ENCODE measurements at places on chromosomes 12 and 14.

GRCh38 chr14:89040080-89040459, 215.6 kb downstream of the TTC8 start:
- no peak for DNase-seq

- DNase-seq = no peak
Observed at GRCh38 chr14:89458713-89459420, 41.8 kb upstream of the FOXN3 start.

GRCh38 chr12:111457071-111457470, 51.3 kb downstream of the SH2B3 start:
- DNase-seq = no peak

- DNase-seq = no peak
Observed at GRCh38 chr12:116727261-116727660, 10.6 kb downstream of the SPRING1 start.

GRCh38 chr14:105487449-105487985, 831 bp downstream of the CRIP1 start:
- DNase-seq = no peak

DNA sequence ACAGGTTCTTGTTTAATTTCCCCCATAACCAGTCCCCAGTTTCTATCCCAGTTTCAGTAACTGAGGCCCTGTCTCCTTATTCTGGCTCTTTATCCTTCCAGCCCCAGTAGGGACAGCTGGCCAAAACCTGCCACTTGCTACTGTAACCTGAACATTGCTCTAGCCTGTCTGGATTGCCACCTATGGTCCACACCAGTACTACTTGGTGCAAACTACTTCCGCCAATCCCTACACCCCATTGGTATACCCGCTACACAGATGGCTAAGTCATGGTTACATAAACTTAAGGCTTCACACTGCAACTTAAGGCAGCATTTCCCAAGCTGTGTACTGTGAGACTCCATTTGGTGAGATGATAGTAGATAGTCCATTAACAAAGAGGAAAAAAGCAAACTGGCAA, 20.3 kb upstream of the C12orf76 start:
- DNase-seq = no peak

DNA sequence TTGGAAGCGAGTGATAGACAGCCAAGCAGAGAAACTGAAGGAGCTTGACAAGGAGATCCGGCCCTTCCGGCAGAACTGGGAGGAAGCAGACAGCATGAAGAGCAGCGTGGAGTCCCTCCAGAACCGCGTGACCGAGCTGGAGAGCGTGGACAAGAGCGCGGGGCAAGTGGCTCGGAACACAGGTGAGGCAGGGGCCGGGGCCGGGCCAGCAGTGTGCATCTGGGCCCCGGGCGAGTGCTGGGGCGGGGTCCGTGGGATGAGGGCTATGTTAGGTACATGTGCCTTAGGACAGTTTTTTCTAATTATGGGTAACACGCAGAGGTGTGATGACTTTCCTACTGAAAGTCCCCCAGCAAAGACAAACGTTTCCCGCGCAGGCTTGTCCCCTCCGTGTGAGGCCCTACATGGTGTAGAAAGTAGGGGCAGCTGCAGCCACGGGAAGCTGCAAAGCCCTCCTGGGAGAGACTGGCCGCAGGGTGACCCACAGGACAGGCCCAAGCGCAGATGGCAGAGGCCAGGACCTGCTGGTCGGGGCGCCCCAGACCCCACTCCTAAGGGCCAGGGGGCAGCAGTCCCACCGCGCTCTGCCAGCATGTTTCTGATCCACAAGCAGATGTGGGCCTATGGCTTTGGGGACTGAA, 19.1 kb upstream of the AMN start:
- no peak for DNase-seq

DNA sequence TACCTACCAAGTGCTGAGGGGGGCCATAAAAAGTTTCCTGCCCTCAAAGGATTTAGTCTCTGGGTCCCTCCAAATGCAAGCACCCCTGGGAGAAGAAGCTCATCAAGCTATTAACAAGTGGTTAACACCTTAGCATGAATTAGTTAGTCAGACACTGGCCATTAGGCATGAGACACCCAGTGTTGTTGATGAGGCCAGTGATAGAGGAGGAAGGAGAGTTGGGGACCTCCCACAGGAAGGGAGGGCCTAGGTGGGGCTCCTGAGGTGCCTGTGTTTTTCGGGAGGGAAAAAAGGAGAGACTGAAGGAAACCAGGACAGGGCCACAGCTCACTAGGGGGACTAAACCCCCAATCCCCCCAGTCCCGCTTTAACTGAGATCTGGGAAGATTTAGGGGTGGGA, 4.5 kb upstream of the KRT71 start:
- no peak for DNase-seq

- peak; percentile 97 for DNase-seq
Observed at GRCh38 chr14:99757331-99758070, 35.7 kb upstream of the EML1 start.

DNA sequence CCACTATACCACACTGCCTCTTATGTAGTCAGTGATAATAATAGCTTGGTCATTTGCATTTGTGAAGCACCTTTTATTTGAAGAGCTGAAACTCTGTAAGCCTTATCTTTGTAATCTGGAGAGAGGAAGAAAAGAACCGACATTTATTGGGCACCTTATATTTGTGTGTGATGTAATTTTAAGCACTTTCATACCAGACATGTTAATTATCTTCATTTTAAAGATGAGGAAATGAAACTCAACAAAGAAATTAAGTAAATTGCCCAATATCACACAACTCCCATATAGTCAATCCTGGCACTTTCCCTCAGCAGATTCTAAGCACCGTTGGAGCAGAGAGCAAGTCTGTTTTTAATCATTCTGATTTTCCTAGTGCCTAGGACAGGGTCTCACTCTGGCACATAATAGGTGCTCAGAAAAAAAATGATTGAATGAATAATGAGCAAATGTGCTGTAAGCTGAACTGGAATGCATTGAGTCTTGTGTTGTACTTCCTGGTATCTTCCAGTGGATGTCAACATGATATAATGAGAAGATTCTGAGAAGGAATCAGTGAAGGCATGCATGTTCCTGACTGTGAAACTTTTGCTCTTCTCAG, 418.9 kb downstream of the ZFP36L1 start:
- no peak for DNase-seq

GRCh38 chr12:7304456-7304855, 584 bp downstream of the ACSM4 start:
- no peak for DNase-seq

DNA sequence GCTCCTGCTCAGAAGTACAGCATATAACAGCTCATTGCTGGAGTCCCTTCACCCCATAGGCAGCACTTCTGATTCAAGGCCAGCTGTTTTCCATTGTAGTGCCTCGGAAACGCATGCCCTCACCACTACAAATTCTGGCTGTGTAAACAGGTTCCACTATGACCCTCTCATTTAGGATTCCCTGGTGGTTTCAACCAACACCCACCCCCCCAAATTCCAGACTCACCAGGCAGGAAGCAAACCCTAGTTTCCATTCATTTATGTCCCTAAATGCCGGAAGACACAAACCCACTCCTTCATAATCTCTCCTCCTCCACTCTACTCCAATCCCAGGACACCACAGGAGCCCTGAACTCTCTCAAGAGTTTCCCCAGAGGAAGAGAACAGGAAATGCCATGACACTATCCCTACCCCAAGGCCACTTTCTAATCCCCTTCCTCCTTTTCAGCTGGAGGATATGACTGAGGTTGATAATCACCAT, 75.9 kb upstream of the TMPO start:
- DNase-seq = peak; percentile 13

GRCh38 chr12:100688451-100688864, 106.1 kb upstream of the ANO4 start:
- no peak for DNase-seq

- DNase-seq = no peak
Observed at GRCh38 chr12:24409868-24410267, 460.4 kb upstream of the SOX5 start.

- DNase-seq = no peak
Observed at GRCh38 chr14:24100197-24100981, 6.3 kb downstream of the PCK2 start.

GRCh38 chr12:12039897-12040296, 30.8 kb upstream of the BCL2L14 start:
- no peak for DNase-seq

GRCh38 chr14:24979725-24980239, 70.2 kb downstream of the STXBP6 start:
- DNase-seq = no peak

DNA sequence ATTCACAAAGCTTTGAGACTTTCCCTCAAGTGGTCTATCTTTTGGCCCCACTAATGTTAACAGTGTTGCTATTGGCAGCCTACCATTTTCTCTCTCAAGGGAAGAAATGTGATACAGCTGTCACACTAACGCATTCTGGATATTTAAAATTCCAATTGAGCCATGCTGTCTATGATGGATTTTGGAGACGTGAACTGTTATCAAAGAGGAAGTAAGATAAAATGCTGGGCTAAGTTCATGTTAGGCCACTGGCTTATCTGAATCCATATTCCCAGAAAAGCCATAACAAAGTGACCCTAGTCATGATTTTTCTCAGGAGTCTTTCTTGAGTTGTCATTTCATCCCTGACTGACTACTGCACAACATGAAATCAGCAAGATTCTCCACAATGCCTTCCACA, 200.2 kb downstream of the PHLDA1 start:
- DNase-seq = no peak

GRCh38 chr14:31961896-31962295, 115.2 kb upstream of the ARHGAP5 start:
- DNase-seq = no peak

GRCh38 chr14:64865109-64865508, 14.6 kb downstream of the SPTB start:
- DNase-seq = no peak

DNA sequence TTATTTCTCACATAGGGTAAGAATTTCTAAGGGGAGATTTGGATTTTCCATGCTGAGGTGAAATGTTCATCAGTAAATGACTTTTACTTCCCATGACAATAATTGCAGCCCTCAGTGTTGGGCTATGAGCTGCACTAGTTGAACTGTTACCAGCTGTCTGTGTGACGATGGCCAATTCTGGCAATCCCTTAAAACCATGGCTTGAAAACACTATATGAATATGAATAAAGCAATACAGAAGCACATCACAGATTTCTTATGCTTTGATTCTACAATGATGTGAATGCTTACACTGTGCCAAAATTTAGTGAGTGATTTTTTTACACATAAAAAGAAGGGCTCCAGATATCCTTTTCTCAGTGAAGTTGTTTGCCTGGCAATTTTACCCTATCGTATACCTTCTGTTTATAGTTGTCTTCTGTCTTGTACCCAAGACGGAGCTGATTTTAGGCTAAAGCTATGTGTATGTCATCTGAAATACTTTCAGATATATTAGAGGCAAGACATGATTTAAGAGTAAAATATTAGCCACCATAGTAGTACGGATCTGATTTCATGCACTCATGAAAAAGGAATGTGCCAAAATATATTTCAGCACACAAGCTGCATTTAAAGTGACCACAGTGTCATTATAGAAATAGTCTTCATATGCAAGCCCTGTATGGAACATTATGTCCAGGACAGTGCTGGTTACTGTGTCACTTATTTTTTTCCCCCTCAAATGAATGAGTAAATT, 52.0 kb downstream of the SLC38A4 start:
- no peak for DNase-seq

DNA sequence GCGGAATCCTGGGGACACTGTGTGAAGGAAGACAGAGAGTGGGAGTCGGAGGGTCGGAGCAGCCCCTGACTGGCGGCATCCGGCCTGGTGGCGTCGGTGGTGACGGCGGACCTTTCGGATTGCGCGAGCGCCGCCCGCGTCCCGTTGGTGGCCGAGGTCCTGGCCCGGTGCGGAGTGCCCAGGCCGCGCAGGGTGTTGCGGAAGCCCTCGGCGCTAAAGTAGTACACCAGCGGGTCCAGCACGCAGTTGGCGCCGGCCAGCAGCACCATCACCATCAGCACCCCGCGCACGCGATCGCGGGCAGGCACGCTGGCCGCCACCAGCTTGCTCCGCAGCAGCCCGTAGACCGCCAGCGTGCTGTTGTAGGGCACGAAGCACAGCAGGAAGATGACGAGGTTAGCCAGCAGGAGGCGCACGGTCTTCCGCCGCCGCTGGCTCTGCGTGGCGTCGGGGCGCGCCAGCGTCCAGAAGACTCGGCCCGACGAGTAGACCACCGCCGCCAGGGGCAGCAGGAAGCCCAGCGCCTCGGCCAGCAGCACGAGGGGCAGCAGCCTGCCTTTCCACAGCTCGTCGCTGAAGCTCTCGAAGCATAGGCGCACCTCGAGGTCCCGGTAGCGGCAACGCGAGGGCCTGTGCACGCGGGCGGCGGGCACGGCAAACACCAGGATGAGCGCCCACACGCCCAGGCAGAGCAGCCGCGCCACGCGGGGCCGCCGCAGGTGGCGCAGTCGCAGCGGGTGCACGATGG, 13.1 kb upstream of the CHD4 start:
- DNase-seq = no peak

GRCh38 chr12:25979563-25979962, 21.1 kb downstream of the RASSF8 start:
- DNase-seq = no peak

DNA sequence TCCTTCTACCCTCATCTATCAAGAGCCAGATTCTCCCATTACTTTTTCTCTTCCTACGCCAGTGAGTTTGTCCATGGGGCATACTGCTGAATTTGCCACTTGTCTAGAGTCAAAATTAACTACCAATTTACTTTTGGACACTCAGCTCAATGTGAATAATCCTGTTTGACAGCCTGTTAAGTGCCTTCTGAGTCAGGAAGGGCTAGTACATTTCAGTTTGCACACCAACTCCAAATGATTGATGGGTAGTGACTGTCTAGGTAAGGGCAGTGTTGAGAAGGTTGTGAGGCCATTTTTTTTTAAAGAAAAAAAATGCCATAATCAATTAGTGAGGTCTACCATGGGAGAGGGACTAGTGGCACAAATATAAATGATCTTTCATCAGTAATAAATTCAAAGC, 21.8 kb upstream of the TRIM9 start:
- DNase-seq = no peak

- DNase-seq = no peak
Observed at GRCh38 chr14:73428353-73428824, 30.0 kb downstream of the NUMB start.

GRCh38 chr12:42873401-42873800, 283.9 kb upstream of the PRICKLE1 start:
- no peak for DNase-seq

DNA sequence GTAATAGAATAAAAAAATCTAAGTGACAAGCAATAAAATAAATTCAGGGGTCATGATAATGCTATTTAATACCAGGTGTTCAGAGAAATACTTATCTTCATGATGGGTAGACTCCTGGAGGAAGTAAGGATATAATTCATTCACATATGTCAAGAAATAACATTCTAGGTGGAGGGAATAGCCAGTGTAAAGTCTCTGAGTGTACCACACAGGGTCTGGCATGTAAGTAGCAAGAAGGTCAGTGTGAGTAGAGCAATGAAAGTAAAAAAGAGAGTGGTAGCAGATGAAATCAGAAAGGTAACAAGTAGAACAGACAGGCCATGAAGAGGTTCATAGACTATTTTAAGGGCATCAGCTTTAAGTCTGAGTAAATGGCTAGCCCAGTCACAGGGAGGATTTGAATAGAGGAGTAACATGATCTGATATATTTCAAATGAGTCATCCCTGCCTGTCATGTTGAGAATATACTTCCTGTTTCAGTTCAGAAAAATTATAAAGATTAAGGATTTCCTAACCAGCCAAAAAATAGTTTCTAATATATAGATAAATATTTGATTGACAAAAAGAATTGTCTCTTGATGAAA, 519.9 kb downstream of the C12orf50 start:
- DNase-seq = peak; percentile 53

Data from stromal cell of bone marrow (primary cell).